ENCODE measurements at places on chromosomes 1 and 21. TPM values are rescaled to one million over a fixed set of nuclear protein-coding genes. Genes with fewer than 3 reads are reported as not detected.

OR2T11 gene
- not detected for total RNA-seq

HAPLN2 gene
- not detected for total RNA-seq

TRIM46 gene
- 2.5 TPM for total RNA-seq

ATP1A4 gene
- total RNA-seq: not detected

SAMD11 gene
- 36.6 TPM for total RNA-seq

SCCPDH gene
- total RNA-seq: 47.5 TPM

RNU1-2 gene
- total RNA-seq: 3,030 TPM

CRYBG2 gene
- total RNA-seq: under 0.01 TPM

ARHGAP30 gene
- under 0.01 TPM for total RNA-seq

LAMC2 gene
- 8.5 TPM for total RNA-seq

ARHGEF16 gene
- total RNA-seq: under 0.01 TPM

GBP3 gene
- 23.7 TPM for total RNA-seq

WNT3A gene
- not detected for total RNA-seq

SERPINC1 gene
- not detected for total RNA-seq

GJA5 gene
- not detected for total RNA-seq

SEMA4A gene
- total RNA-seq: 0.57 TPM

PDZK1 gene
- 0.28 TPM for total RNA-seq

LCE1F gene
- total RNA-seq: not detected

TENT5C gene
- total RNA-seq: 9.0 TPM

GBP6 gene
- not detected for total RNA-seq

ISG20L2 gene
- total RNA-seq: 7.5 TPM

HCN3 gene
- 1.0 TPM for total RNA-seq

MIXL1 gene
- total RNA-seq: not detected

CAPN9 gene
- not detected for total RNA-seq
